ENCODE measurements at places on chromosomes 3 and 15. TPM values are rescaled to one million over a fixed set of nuclear protein-coding genes. Genes with fewer than 3 reads are reported as not detected.

FSIP1 gene
- 0.26 TPM for total RNA-seq

GOLGA8K gene
- total RNA-seq = 0.32 TPM

SOX2 gene
- total RNA-seq = 0.07 TPM

RTP3 gene
- not detected for total RNA-seq

SLC51B gene
- not detected for total RNA-seq

CFAP20DC gene
- total RNA-seq = 0.86 TPM

TWF2 gene
- 98.6 TPM for total RNA-seq

TPRG1 gene
- total RNA-seq = 11.2 TPM

FGF12 gene
- not detected for total RNA-seq

GABRR3 gene
- not detected for total RNA-seq

POLQ gene
- 29.0 TPM for total RNA-seq

ECE2 gene
- not detected for total RNA-seq

U2SURP gene
- total RNA-seq = 186 TPM

CPOX gene
- 47.4 TPM for total RNA-seq

STRIT1 gene
- not detected for total RNA-seq

Data from activated T-helper 1 cell treated with anti-CD3 and anti-CD28 coated beads, Interleukin-12 subunit alpha, Interleukin-12 subunit beta, Interleukin-2, Interleukin-4 antibody, amounts not matched to agents 30 ng/mL and 10 ng/mL and 1 ng/mL, durations not matched to agents 14 hours and 24 hours and 36 hours (primary cell).